ENCODE measurements at places on chromosomes 5 and 9.

GRCh38 chr5:51043745-51044144, 339.5 kb upstream of the ISL1 start:
- DNase-seq = no peak

DNA sequence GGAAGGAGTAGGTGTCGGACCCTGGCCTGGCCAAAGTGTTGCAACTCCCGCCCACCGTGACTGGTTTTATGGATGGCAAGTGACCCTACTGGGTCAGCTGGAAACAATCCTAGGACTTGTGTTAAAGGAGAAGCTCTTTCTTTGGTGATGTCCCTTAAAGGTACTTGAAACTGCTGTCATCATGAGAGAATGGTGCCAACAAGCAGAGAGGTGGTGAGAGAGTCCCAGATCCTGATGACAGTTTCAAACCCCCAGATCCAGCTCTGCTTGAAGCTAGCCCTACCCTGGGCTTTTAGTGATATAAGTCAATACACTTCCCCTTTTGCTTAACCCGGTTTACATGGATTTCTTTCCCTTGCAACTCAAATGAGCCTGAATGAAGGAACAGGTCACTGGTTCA, 72.5 kb upstream of the UBTD2 start:
- no peak for DNase-seq

- DNase-seq = peak; percentile 23
Measured at GRCh38 chr9:80995759-80996158, 693.6 kb downstream of the TLE1 start.

DNA sequence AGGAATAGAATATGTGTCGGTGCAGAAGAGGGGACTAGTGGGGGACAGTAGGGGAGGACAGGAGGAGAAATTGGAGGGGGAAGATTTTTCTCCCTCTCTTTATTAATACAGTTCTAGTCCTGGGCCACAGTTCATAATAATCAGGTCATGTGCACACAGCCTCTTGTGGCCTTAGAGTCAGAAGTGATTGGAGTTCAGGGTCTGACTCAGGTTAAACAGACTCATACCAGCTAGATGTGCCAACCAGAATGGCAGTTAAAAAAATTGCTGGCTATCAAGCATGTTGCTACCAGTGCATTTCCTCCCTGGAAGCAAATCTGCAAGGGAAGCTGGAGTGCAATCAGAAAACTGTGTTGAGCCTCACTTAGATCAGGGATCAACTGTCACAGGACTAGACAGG, 132.7 kb upstream of the MAP1B start:
- DNase-seq = peak; percentile 8

GRCh38 chr5:160342413-160342941, 27.9 kb downstream of the C1QTNF2 start:
- DNase-seq = peak; percentile 74

GRCh38 chr5:137286025-137286610, 213.0 kb downstream of the SPOCK1 start:
- no peak for DNase-seq

- DNase-seq = peak; percentile 71
Measured at GRCh38 chr9:114525513-114525912, 20.2 kb upstream of the WHRN start.

GRCh38 chr5:6859951-6860638, 146.9 kb downstream of the TENT4A start:
- DNase-seq = no peak

GRCh38 chr5:401146-402034, 41.6 kb upstream of the EXOC3 start:
- no peak for DNase-seq

GRCh38 chr5:169989365-169989764, 9.1 kb upstream of the INSYN2B start:
- no peak for DNase-seq

Measured in AG10803 (cell line).